Vagina (tissue), 2 donors: ENCODE measurements at places on chromosomes 6 and 20. TPM values are rescaled to one million over a fixed set of nuclear protein-coding genes. Genes with fewer than 3 reads are reported as not detected.

GRCh38 chr6:169044381-169045230 lies 209.0 kb downstream of the THBS2 start:
- DNase-seq: no peak

The FKBP1C gene
- total RNA-seq: not detected

GRCh38 chr6:88301256-88301655 lies 135.1 kb upstream of the CNR1 start:
- DNase-seq: no peak

The WFDC5 gene
- total RNA-seq: 6.1 TPM
